ENCODE measurements at places on chromosomes 4 and X. TPM values are rescaled to one million over a fixed set of nuclear protein-coding genes. Genes with fewer than 3 reads are reported as not detected.

GRCh38 chr4:146224326-146224966 lies 10.1 kb downstream of the REELD1 start:
- H3K4me3 ChIP-seq, result no peak overlapping the region
- no peaks in the 10 kb centered on the region for H3K27me3 ChIP-seq
- H3K27ac ChIP-seq, result no peak overlapping the region
- H3K36me3 ChIP-seq, result no peaks in the 10 kb centered on the region
- no peak for DNase-seq

- H3K4me1 ChIP-seq, result no peaks in the 10 kb centered on the region
- H3K27me3 ChIP-seq, result no peaks in the 10 kb centered on the region
- H3K27ac ChIP-seq, result no peak overlapping the region
- H3K36me3 ChIP-seq, result no peaks in the 10 kb centered on the region
Measured at GRCh38 chr4:62226082-62226481, 1026.0 kb downstream of the ADGRL3 start.

The STK26 gene
- total RNA-seq, result 57.9 TPM

The FRMPD3 gene
- not detected for total RNA-seq

The NKRF gene
- total RNA-seq, result 18.8 TPM

DNA sequence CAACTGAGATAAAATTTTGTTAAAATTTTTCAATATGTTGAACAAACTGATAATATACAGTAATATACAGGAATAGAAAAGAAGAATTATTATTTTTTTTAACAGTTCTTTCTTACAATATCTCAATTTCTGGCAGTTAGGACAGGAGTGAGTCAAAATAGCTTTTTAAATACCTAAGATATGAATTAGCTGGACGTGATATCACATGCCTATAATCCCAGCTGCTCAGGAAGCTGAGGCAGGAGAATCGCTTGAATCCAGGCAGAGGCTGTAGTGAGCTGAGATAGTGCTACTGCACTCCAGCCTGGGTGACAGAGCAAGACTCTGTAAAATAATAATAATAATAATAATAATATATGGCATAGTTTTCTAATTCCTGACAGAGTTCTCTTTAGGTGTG lies 1039.3 kb downstream of the STPG2 start:
- H3K4me3 ChIP-seq, result no peak overlapping the region
- H3K27me3 ChIP-seq, result no peaks in the 10 kb centered on the region
- peaks cover 1% of the 10 kb centered on the region for H3K36me3 ChIP-seq
- H3K27ac ChIP-seq, result no peak overlapping the region
- DNase-seq, result no peak

The ADH1A gene
- total RNA-seq, result not detected

The FGFR3 gene
- total RNA-seq, result 0.36 TPM

DNA sequence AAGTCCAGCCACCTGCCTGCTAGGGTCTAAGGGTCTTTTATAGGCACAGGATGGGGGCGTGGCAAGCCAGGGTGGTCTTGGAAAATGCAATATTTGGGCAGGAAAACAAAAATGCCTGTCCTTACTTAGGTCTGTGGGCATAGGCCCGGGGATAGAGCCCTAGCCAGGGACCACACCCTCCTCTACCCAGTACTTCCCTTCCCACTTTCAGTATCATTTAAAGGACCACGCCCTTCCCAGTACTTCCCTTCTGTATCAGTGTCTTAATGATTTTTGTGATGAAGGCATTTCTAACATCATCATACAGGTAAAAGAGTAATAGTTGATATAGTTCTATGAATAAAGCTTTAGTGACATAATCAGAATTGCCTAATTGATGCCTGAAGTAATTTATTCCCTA lies 11.4 kb downstream of the BANK1 start:
- H3K27ac ChIP-seq, result no peak overlapping the region
- peaks cover 2% of the 10 kb centered on the region for H3K36me3 ChIP-seq
- H3K27me3 ChIP-seq, result peaks cover 11% of the 10 kb centered on the region
- no peaks in the 10 kb centered on the region for H3K4me1 ChIP-seq
- no peak for DNase-seq
- no peak overlapping the region for H3K4me3 ChIP-seq

The PNMA5 gene
- 0.16 TPM for total RNA-seq

- H3K4me3 ChIP-seq, result no peak overlapping the region
- no peak overlapping the region for H3K27ac ChIP-seq
- H3K4me1 ChIP-seq, result peaks cover 9% of the 10 kb centered on the region
- no peaks in the 10 kb centered on the region for H3K36me3 ChIP-seq
- DNase-seq, result peak; percentile 78
Measured at GRCh38 chr4:77095101-77095821, 19.5 kb upstream of the CCNI start.

The FOXP3 gene
- total RNA-seq, result 16.7 TPM

GRCh38 chr4:120007896-120008436 lies 58.7 kb downstream of the MAD2L1 start:
- no peak overlapping the region for H3K27ac ChIP-seq
- H3K4me1 ChIP-seq, result peaks cover 6% of the 10 kb centered on the region
- DNase-seq, result no peak
- H3K27me3 ChIP-seq, result peaks cover 17% of the 10 kb centered on the region

- H3K4me3 ChIP-seq, result peak within 1 kb of the TSS; percentile 97
- H3K27ac ChIP-seq, result peak within 1 kb of the TSS; percentile 92
- DNase-seq, result peak; percentile 82
- H3K36me3 ChIP-seq, result peaks cover 3% of the 10 kb centered on the region
- H3K4me1 ChIP-seq, result peaks cover 74% of the 10 kb centered on the region
Measured at GRCh38 chr4:165207431-165208220, at the start of gene KLHL2. TSS of gene KLHL2 (plus strand) at chr4:165207561. CDS start at chr4:165207877, 316 bp downstream.

DNA sequence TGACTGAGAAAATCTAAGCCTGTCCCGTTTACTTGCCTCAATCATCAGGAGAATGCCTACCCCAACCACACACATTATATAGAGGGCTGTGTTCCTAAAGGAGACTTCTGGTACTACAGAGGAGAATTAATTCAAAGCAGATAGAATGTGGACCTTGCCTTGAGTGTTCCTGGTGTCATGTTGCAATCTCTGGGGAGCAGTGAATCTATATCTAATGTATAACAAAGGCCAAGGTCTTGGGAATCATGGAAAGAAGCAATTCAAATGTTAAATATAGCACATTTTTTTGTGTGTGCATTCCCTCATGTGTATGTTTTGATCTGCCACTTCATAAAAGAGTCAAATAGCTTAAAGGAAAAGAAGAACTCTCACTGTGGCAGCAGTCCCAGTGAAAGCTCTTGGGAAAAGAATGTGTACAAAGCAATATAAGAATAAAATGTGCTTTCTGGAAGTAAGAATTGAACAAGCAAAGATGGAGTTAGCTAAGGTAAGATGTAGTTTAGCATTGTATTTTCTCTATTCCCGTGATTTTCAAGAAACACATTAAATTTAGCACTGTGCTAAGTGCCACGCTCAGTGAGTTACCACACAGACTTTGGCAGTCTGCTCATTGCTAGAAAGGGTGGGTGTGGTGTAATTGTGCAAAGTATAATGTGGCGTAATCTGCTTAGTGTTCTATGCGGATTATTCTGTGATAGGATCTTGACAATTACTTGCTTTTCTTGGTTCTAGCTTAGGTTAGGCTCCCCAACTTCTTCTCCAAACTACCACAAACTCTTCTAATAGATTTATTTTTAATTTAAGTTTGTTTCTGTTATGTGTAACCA lies 13.7 kb downstream of the ADH6 start:
- H3K36me3 ChIP-seq, result no peaks in the 10 kb centered on the region
- DNase-seq, result no peak
- no peak overlapping the region for H3K4me3 ChIP-seq
- H3K4me1 ChIP-seq, result no peaks in the 10 kb centered on the region

Measured in activated T-cell treated with anti-CD3 and anti-CD28 coated beads, Interleukin-2, amount 50 U/mL, for 72 hours (primary cell).